ENCODE measurements at places on chromosomes 3 and 15.

DNA sequence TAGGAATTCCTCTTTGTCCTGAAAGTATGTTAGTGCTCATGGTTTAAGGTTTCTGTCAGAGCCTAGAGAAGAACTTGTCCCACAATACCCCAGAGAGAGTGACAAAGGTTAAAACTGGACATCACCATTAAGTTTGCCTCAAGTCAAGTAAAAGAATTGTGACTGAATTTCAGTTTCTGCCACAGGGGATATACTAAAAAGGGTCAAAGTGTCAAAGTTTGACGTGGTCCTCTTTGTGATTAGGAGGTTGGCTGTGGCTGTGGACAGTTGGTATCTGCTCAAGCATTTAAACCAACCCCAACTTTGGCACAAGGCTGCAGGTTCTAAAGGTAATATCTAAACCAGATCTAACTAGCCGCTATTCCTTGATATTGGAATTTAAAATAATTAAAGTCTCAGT, 26.1 kb downstream of the FMN1 start:
- no peak for DNase-seq

DNA sequence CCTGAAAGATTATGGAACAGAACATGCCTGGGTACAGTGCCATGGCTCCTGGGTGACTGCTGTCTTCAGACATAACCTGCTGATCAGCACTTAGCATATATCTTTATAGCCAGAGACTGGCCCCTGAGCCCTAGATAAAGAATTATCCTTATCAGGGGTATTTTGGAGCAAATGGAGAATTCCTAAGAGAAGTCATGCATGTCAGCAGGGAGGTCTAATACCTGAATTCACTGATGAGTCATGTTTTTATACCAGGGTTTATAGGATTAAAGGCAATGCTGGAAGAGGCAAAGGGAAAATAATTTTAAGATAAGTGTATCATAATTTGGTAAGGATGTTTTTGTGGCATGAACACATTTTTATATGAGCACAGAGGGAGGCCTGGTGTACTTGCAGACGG, 159.8 kb downstream of the ADAMTSL3 start:
- no peak for DNase-seq

DNA sequence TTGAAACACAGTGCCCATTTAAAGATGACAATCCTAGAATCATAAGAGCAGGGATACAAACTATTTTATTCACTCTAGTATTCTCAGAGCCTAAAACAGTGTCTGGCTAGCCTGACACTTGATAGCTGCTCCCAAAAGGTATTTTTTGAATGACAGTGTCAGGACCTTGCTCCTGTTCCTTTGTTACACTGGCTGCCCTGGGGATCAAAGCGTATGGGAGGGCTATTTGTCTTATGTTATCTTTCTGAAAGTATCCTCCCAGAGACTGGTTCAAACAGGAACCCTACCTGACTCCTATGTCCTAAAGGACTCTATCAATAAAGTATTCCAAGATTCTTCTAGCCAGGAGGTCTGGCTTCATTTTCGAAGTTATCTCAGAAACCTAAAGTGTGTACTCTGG, 621.4 kb downstream of the FHIT start:
- DNase-seq: no peak

DNA sequence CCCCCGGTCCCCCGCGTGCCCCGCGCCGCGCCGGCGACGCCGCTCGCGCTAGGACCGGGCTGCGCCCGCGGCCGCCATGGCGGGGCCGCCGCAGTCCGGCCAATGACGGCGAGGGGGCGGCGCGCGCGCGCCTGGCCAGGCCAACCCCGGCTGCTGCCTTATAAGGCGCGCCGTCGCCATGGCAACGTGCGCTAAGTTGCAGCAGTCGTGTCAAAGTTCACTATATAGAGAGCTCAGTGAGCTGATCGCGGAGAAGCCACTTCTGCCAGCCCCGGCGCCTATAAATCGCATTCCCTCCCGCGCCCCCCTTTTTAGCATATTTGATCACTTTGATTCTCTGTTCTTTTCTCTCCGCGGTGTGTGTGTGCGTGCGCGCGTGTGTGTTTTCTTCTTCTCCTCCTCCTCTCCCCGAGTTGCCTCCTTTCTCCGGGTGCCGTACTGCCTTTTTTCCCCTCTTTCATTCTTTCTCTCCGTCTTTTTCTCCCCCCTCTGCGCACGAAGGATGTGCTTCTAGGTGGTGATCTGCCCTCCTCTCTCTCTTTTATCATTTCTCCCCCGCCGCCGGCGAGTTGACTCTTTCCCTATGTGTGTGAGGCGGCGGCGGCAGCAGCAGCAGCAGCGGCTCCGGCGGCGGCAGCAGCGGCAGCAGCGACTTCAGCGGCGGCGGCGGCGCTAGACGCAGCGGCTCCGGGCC, at the start of gene NR2F2:
NR2F2 (plus strand) TSS at position 251 of the 694 bp plus-strand sequence. CDS start 1,406 bp downstream, outside the sequence.
- DNase-seq: peak; percentile 58

Measured in activated CD4-positive, alpha-beta T cell treated with anti-CD3 and anti-CD28 coated beads, Interleukin-2, Interleukin-4, amounts not matched to agents 100 ng/mL and 50 ng/mL, durations not matched to agents 16 hours and 8 hours (primary cell).